ENCODE measurements at places on chromosomes 7 and 10.

- no peak for DNase-seq
Observed at GRCh38 chr7:130189343-130189742, 15.9 kb downstream of the TMEM209 start.

- DNase-seq = no peak
Observed at GRCh38 chr7:65441010-65441409, 67.4 kb downstream of the ZNF92 start.

- no peak for DNase-seq
Observed at GRCh38 chr10:87864496-87865059, 1.2 kb downstream of the PTEN start.

- no peak for DNase-seq
Observed at GRCh38 chr10:121440461-121440860, 157.8 kb downstream of the FGFR2 start.

DNA sequence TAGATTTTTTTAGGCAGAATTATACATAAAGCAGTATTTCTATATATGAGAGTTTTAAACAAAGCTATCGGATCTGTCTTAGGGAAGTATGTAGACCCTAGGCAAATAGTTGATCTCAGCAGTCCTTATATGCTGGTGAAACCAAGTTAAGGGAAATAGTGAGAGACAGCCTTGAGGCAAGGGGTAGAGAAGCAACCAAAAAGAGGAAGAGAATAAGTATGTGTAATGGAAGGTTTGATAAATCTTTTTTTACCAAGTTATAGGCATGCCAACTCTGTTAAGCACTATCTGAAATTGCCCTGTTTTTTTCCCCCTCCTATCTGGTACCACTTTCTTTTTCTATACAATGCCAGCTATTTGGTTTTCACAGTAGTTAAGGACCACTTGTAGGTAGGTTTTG, 19.9 kb downstream of the SPAG6 start:
- no peak for DNase-seq

- no peak for DNase-seq
Observed at GRCh38 chr10:48444266-48444665, 137.8 kb downstream of the MAPK8 start.

- DNase-seq = no peak
Observed at GRCh38 chr7:69710768-69711438, 112.6 kb downstream of the AUTS2 start.

GRCh38 chr10:62473241-62473640, 99.1 kb downstream of the ZNF365 start:
- DNase-seq = no peak

- DNase-seq = no peak
Observed at GRCh38 chr7:2626498-2627117, 5.2 kb upstream of the TTYH3 start.

DNA sequence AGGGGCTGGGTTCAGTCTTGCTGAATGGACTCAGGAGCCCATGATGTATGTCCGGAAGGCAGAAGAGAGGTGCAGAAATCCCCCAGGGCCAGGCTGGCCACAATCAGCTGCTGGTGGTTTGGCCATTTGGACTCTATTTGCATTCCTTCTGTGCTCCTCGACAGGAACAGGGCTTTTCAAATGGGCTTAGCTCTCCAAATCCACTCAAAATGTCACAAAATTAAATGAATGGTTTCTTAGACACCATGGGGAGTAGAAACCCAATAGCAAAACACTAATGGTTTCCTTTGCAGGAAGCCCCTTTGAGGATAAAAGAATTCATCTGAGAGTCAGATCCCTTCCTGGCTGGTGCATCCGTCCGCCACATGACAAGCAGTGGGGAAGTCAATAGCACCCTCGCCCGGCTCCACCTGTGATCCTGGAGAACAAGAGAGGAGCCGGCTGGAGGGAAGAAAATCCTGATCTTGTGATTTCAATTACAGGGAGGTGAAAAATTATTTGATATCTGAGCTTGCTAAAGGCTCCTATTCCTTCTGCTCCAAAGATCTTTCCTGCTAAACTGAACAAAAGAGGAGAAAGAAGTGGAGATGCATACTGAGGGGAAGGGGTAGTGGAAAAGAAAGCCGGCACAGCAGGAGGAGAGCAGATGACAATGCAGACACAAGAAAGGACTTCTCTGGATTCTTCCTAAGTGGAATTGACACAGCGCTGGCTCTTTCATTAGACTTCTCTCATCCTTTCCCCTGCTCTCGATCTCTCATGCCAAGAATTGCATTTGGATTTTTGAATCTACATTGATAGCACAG, 190.7 kb downstream of the C7orf25 start:
- no peak for DNase-seq

DNA sequence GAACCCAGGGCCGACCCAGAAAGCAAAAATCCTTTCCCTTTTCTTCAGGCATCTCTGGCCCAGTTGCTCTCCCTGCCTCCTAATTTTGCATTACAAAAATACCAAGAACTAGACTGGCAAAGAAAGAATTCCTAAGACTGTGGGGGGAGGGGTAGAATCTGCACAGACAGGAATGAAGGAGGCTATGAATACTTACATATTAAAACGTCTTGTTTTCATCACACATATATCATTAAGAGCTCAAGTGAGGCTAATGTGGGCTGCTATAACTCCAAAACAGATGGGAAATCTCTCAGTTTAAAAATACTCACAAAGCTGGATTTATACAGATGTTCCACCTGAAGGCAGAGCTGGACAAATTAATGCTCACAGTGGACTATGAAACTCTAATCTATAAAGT, 29.2 kb upstream of the MKX start:
- no peak for DNase-seq

DNA sequence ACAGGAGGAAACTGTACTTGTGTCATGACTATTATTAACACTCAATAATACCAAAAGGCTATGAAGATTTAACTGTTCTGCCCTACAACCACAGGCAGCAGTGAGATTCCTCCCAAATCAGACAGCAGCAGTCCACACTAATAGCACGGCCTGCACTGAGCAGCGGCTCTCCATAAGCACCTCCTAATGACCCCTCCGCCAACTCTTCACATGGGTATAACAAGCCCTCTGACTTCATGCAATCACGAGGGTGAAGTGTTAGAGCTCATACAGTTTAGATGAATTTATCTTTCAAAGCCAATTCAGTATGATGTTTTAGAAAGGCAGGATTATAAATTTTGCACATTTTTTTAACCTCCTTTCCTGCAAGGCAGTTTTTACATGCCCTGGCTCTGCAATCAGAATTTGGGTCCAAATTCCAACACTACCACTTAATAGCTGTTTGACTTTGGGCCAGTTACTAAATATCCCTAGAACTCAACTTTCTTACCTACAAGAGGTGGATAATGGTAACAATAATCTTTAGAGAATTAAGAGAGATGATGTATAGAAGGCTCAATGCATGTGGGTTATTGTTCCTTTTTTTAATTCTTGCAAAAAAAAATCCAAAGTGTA, 617.1 kb downstream of the KCNMA1 start:
- DNase-seq = no peak

DNA sequence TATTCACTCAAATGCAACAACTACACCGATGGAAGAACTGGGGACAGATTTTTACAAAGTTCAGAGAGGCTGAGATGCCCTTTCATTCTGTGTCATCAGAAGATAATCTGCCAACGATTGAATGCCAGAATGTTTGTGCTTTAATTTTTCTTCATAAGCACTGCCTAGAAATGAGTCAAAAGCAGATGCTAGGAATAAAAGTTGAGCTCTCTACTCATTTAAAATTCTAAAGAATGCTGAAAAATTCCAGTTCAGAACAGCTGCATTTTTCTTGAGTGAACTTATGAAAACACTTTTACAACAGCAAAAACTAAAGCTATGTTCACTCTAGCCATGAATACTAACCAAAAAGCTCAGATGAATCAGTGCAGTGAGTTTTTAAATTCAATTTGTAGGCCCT, 22.3 kb upstream of the FAM133B start:
- no peak for DNase-seq

GRCh38 chr7:123792547-123792946, 43.7 kb upstream of the WASL start:
- DNase-seq = no peak

DNA sequence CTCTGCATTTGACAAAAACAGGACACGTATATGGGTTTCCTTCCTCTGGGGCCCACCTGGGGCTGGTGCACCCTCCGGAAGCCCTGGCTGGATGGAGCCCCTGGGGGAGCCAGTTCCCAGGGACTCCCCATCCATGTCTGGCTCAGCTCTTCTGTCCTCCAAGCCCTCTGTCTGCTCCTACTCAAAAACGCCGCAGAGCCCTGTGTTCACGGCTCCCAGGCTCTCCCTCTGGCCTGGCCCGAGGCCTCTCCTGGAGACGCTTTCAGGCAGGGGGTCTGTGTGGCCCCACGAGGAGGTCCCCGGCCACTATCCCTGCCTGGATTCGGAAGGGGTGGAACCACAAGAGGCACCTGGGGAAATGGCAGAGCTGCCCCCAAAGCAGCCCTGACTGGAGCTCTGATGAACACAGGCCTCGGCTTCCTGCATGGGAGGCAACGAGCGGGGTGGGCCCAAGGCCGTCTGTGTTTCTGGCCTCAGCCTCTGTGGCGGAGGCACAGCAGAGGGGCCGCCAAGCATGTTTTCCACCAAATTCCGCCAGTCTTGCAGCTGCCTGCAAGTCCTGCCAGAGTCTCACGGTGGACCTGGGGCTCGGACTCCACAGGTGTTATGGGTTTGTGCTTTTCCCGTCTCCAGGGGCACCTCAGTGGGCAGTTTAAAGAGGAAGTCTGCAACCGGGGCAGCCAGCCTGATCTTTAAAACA, 22.6 kb upstream of the INPP5A start:
- DNase-seq = no peak

DNA sequence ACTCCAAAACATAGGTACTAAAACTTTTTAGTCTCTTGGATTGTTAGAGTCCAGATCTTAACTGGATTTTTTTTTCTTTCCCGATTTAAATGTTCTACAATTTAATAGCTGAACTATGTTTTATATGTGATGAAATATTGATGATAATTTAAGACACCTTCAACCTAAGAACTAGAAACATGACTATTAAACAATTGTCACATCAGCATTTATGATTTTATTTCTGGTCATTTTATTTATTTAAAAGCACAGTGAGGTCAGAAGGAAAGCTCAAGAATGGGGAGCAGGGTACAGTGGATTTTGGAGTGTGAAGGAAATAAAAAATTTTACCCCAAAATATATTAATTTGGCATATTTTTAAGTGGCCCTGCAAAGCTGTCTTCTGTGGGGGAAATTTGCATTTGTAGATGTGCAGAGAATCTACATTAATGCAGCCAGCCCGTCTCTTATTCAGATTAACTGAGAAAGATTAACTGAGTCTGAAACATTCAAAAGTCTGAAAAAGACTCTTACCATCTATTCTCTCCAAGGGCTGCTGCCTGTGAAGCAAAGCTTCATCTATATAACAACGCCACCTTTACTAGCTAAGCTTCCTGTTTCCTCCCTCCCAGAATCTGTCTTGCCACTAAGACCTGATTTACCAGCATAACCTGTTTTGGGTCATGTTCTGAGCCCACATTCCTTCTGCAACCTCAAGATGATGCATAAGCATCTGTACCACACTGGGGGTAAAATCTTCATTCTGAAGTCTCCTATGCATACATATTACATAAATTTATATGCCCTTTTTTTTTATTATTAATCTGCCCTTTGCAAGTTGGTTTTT, 86.4 kb downstream of the TMEM106B start:
- no peak for DNase-seq

- DNase-seq = no peak
Observed at GRCh38 chr7:21942955-21943354, 2.7 kb downstream of the CDCA7L start.

GRCh38 chr10:21495002-21495751, 30.3 kb downstream of the SKIDA1 start:
- DNase-seq = no peak

GRCh38 chr7:24978843-24979469, 1.0 kb downstream of the OSBPL3 start:
- DNase-seq = no peak

DNA sequence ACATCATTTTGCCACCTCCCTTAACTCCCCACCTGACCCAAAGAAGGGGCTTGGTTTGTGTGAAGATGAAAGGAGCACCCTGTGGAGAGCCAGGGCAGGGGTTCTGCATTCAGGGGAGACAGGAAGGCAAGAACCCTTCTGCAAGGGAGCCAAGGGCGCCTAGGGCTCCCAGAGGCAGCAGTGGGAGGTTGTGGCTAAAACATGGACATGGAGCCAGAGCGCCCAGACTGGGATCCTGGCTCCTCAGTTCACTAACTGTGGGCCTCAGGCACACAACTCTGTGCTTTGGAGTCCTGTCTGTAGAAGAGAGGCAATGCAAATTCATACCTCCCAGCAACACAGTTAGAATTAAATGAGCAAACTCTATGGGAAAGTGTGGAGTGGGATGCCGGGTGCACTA, 123.1 kb upstream of the MACROH2A2 start:
- no peak for DNase-seq

GRCh38 chr7:117818232-117818631, 55.0 kb downstream of the CTTNBP2 start:
- no peak for DNase-seq

DNA sequence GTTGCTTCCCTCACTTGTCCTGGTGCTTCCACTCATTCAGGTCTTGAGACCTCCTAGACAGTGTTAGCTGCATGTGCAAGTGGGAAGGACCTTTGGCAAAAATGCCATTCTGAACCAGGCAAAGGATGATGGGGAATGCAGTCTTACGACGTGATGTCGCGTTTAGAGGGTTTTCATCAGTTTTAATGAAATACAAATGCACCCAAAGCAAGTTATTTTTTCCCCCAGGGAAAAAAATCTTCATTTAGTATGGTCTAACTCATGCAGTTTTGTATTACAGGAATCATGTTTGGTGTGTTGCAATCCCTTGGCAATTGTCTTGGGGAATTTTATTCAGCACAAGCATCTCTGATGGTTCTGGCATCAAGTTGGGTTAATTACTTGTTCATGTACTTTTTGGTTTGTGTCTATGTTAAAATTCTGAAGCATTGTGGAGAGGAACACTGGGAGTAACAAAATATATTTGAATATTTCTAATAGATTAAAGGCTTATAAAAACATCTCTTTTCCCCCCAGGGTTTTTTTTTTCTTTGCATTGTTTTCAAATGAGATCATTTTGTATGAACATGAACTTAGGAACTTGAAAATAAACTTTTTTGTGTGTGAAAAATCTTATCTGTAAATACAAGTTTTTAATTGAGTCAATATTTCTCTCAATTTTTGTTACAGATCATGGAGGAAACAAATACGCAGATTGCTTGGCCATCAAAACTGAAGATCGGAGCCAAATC, 188.9 kb downstream of the BICC1 start:
- no peak for DNase-seq

- no peak for DNase-seq
Observed at GRCh38 chr10:86058964-86059363, 307.6 kb downstream of the GRID1 start.

DNA sequence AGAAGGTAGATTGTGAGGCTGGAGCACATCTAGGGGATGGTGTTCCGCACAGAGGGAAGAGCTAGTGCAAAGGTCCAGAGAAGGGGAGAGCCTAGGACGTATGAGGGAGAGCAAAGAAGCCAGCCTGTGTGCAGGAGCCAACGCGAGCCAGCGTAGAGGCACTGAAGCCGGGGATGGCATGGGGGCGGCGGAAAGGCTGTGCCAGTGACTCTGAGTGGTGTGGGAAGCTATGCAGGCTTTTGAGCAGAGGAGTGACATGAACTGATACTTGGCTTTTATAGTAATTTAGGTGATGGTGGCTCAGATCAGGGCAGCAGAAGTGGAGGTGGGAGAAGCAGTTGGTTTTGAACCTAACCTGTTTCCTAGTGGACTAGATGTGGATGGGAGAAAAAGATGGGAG, 65.8 kb downstream of the ATXN7L1 start:
- DNase-seq = no peak
